Skin of body (tissue), 3 donors: ENCODE measurements at places on chromosomes 5 and 9. TPM values are rescaled to one million over a fixed set of nuclear protein-coding genes. Genes with fewer than 3 reads are reported as not detected.

Gene TENT4A
- 25.1 TPM for total RNA-seq

Gene RIGI
- total RNA-seq: 9.1 TPM

Gene LRRC70
- 8.5 TPM for total RNA-seq

Gene OBP2B
- total RNA-seq: 0.30 TPM

Gene NR5A1
- not detected for total RNA-seq

- no peak for DNase-seq
Observed at GRCh38 chr9:37127018-37127417, 6.6 kb downstream of the ZCCHC7 start.

DNA sequence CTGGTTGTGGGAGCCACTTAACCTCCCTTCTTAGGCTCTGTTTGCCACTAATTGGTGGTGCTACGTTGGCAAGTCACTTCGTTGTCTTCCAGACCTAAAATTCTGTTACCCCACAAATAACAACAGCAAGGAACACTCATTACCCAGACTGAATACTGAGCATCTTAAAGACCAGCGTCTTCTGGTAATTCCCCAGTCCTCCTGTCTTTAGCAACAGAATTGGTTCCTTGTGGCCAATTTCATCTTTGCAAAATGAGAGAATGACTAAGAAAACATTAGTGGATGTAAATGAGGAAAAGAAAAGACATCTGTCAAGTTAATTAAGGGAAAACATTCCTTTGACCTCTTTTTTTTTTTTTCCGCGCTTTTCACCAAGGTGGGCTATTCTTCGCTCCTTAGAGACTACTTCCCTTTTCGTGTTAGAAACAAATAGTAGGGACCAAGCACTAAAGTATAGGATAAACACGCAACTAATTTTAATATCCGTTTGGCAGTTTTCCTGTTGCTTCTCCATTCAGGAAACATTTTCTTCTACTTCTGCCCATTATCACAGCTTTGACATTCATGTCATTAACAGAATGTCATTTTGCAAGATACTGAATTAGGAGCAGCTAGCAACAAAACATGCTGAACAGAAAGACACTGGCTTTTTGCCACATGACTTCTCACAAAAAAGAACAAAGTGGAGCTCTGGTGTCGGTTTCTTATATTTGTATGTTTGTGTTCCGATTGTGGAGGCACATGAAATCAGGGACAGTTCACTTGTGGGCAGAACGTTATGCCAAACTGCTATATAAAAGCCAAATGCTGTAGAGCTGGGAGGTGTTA, 154.2 kb downstream of the CD180 start:
- no peak for DNase-seq

- no peak for DNase-seq
Observed at GRCh38 chr5:151461312-151461711, 13.9 kb downstream of the SLC36A1 start.

DNA sequence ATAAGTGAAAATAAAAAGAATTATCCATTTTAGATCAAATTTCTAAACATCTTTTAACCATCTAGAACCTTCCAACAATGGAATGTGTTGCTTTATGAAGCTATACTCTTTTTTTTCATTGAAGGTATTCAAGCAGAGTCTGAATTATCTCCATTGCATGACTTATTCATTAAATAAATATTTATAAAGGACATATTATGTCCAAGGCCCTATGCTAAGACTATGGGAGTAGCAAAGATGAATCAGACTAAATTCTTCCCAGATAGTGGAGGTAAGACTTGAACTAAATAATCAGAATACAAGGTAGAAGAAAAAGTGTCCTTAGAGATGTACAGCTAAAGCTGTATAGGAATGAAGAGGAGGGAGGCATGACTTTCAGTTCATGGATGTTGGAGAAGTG, 215.5 kb upstream of the RGMB start:
- no peak for DNase-seq

DNA sequence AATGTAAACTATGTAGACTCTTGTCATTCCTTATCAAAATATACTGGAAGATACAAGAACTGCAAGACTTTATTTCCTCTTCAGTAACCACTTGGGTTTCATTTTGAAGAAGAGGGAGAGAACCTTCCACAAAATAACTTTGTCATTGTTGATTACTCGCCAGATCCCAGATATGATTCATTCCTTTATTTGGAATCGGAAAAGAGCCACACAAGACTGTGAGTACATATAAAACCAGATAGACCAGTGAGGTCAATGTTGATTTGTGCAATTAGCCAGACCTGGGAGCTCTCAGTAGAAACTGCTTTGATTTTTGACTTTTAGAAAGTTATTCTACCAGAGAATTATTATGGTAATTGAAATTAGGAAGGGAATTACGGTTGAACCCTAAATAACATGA, 146.1 kb downstream of the TMEM167A start:
- no peak for DNase-seq

DNA sequence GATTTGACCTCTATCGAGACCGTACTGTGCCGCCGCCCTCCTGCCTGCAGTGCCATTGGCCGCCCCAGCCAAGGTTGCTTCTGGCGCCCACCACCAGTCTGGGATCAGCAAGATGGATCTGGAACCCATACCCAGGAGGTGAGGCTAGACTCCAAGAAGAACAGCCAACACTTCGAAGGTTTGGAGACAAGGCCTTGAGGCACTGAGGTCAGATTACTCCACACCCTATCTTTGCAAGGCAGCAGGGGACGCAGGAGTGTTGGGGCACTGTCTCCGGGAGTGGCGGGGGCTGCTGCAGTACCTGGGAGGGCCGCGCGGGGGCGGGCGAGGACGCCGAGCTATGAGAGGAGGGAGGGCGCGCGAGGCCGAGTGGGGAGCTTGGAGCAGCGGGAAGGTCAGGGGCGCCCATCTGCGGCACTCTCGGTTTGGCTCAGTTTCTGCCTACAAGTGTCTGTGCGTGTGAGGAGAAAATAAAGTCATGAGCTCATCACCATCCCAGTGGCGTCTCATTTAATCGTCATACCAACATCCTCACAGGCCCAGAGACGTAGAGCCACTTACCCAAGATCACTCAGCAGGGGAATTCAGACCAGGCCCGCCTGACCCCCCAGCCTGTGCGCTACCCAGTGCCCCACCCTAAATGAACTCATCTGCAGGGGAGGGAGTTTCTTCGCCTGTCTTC, 20.5 kb upstream of the PSD2 start:
- no peak for DNase-seq

DNA sequence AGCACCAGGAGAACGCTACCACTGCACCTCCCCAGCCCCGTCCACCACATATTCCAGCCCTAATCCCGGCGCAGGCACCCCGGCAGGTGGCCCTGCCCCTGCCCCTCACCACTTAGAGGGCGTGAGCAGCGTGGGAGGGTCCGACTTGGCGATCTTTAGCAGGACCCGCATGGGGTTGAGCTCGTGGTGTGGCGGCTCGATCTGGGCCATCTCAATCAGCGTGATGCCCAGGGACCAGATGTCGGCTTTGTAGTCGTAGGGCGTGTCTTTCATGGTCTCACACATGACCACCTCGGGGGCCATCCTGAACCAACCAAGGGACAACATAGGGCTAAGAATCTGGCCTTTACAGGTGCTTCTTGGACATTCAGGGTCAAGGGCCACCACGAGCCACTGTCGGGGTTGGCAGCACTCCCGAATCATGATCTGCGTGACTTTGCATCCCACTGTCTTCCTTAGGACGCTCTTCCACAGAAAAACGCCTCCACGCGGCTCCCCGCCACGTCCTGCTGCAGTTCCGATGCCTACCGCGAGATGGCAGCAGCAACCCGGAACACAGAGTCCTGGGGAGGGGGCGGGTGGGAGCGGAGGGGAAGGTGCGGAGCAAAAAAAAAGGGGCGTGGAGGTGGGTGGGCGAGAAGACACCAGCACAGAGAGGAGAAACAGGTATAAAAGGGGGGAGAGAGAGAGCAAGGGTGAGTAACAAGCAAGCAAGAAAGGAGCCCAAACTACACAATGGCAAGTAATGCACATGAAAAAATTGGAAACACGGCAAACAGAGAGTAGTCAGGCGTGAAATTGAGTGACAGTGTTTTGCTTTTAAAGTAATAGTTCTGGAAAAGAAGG, 81.3 kb downstream of the STK10 start:
- peak; percentile 57 for DNase-seq
